ENCODE measurements at places on chromosomes 11 and 22.

GRCh38 chr11:14793546-14793945 lies 98.5 kb downstream of the CYP2R1 start:
- no peak for DNase-seq

- DNase-seq, result no peak
Measured at GRCh38 chr11:4886186-4886585, 4.5 kb downstream of the OR51T1 start.

DNA sequence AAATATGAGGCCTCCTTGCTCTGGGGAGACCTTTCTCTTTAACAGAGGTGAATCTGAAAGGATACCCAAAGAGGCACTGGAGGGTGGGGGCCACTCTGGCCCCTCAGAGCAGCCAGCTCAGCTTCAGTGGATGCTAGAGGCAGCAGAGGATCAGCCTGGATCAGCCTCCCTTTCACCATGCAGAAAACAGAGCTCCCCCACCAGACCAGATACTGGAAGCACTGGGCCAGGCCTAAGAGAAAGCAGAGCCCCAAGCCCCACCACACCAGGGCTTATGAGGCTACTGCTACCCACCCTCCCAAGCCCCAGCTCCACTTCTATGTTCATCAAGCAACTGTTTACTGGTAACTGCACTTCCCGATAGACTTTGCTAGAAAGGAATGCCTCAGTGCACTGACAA lies 4.0 kb upstream of the SLC43A3 start:
- peak; percentile 4 for DNase-seq

DNA sequence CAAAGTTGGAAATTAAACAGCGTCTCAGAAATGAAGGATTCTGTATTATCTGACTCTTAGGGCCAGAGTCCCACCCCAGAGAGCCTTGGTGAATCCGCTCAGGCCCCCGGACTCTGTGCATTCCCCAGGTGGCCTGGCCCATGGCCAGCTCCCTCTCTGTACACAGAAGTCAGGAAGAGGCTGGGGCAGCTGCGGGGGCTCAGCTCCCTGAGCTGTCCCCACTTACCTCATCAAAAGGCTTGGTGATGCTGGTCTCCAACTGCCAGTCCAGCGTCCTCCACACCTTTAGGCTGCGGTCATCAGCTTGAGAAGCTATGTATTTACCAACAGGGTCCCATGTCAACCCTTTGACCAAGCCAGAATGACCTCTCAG lies 35.0 kb downstream of the HIRA start:
- DNase-seq, result no peak

GRCh38 chr11:84146826-84147225 lies 860.7 kb upstream of the CCDC90B start:
- peak; percentile 24 for DNase-seq

- DNase-seq, result peak; percentile 95
Measured at GRCh38 chr11:129364143-129364654, 11.4 kb upstream of the BARX2 start.

GRCh38 chr11:61832754-61833153 lies 4.7 kb downstream of the FADS2 start:
- DNase-seq, result no peak

DNA sequence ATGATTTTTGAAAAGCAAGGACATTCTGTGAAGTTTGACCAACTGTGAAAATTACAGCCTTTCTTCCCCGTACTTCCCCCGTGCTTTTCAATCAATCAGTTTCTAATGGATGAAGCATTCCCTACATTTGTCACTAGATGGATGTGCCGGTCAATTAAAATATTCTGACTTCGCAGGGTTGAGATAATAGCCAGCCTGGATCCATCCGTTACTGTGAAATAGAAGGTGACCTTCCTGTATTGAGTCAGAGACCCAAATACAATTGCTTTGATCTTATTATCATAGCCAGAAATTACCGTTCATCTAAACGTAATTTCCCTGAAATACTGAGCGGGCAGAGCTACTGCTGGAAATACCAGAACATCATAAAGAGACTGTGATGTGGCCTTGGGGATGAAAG lies 21.1 kb upstream of the PARVB start:
- no peak for DNase-seq

DNA sequence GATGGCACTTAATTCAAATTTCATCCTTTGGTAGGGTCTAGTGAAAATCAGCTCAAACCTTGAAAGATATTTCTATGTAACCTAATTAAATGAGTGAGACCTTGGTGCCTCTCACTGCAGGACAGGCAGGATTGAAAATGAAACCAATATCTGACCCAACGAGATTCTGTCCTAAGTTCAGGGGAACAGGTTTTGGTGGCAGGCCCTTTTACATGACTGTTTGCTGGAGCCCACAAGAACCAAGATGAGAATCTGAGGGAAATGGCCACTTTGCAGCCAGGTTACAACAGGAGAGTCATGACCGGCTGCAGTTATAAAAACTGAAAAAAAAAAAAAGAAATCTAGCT lies 130.2 kb downstream of the TRIM44 start:
- DNase-seq, result no peak

DNA sequence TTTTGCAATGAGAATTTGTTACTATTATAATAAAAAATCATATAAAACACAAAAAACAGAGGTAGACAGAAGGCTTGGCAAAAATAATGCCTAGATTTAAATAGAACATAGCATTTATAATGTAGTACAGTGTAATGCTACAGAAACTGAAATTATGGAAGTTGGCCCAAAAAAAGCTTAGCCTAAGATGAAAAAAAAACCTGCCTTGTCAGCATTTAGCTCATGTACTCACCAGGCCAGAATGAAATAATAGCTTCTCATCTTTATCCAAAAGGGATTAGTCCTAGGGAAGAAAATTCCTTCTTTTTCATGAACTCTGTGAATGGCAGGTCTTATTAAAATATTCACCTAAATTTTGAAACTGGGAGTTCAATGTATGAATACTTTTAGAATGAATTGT lies 951.1 kb downstream of the LRRC4C start:
- no peak for DNase-seq

DNA sequence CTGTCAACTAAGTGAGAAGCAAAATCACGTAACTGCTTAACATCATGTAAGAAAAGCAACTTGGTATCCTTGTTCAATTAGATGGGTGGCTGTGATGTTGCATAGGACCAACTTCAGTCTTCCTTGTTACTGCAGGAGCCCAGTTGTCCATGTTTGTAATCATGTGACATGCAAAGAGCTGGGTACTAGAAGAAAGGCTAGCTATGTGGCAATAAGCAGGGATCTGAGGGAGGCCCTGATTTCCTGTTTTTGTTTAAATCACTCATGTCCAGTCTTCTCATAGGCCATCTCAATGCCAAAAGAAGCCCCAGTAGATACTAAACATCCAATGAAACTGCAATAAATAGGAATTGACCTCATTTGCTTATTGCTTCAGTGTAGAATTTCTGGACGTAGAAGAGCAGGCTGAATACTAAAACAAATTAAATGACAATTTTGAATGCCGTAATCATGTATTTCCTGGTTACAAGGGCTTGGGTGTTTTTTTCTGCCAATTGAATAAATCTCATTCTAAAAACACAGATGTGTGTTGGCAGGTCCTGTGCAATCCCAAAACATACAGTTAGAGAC lies 140.8 kb upstream of the ARHGAP20 start:
- DNase-seq, result no peak

- DNase-seq, result no peak
Measured at GRCh38 chr11:66676282-66676919, 1.3 kb downstream of the RBM4B start.

- peak; percentile 47 for DNase-seq
Measured at GRCh38 chr22:44537467-44537866, 39.4 kb upstream of the RTL6 start.

DNA sequence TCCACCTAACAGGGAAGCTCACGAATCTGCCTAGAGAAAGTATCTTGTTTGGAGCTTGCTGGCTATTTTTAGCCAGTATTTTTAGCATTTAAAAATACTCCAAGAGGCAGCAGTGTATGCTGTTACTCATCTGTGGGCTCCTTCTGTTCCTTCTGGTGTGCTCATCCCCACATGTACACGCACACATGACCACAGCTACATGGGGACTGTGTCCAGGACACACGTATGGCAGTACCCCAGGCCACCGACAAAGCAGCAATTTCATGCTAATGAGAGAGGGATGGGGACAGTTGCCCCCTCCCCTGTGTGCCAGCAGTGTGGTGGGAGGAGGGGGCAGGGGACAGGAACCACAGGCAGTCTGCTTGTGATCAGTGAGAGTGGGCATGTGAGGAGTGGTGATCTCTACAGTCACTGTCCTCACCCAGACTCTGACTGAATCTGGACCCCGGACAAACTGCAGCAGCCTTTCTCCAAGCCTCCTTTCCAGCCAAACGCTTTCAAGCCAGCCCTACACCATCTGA lies 16.4 kb downstream of the USP2 start:
- DNase-seq, result peak; percentile 32

- peak; percentile 87 for DNase-seq
Measured at GRCh38 chr11:88886796-88887195, 179.0 kb downstream of the GRM5 start.

- no peak for DNase-seq
Measured at GRCh38 chr22:49589811-49590210, 237.9 kb downstream of the BRD1 start.

DNA sequence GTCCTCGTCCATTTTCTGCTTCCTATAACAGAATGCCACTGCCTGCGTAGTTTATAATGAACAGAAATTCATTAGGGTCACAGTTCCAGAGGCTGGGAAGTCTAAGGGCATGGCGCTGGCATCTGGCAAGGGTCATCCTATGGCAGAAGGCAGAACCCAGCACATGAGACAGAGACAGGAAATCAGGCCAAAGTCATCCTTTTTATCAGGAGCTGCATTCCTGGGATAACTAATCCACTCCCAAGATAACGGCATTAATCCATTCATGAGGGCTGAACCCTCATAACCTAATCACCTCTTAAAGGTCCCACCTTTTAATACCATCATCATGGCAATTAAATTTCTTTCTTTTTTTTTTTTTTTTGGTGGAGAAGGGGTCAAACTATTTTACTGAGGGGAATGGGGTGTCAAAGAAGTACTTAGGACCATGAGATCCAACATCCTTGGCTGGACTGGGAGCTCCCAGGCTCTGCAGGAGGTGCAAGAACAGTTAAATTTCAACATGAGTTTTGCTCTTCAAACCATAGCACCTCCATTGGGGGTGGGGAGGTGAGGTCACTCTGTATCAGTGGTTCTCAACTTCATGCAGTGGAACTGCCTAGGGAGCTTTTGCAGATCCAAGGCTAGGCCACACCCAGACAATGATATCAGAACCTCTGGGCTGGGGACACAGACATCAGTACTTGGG lies 4.4 kb downstream of the TMEM109 start:
- DNase-seq, result no peak

- no peak for DNase-seq
Measured at GRCh38 chr22:23501708-23502107, 78.4 kb downstream of the IGLL1 start.

- peak; percentile 68 for DNase-seq
Measured at GRCh38 chr11:12239396-12239795, 129.0 kb downstream of the MICAL2 start.

GRCh38 chr11:87063982-87064381 lies 26.2 kb downstream of the TMEM135 start:
- DNase-seq, result no peak

- no peak for DNase-seq
Measured at GRCh38 chr11:130180896-130181294, 21.3 kb downstream of the ST14 start.

DNA sequence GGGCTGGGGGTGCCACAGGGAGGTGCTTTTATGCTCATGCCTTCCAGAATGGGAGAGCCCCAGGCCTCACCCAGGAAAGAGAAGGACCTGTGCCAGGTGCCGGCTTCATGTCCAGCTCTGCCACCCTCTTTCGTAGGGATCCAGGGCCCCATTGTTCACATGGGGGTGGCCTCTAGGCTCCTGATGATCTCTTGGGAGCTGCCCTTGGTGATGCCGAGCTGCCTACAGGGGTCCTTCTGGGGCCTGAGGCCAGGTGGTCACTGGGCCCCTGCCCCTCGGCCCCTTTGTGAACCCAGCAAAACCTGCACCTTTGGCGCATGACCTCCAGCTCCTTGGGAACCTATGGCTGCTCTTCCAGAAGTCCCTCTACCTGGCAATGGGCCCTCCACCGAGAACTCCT lies 41.4 kb upstream of the SMIM38 start:
- no peak for DNase-seq

DNA sequence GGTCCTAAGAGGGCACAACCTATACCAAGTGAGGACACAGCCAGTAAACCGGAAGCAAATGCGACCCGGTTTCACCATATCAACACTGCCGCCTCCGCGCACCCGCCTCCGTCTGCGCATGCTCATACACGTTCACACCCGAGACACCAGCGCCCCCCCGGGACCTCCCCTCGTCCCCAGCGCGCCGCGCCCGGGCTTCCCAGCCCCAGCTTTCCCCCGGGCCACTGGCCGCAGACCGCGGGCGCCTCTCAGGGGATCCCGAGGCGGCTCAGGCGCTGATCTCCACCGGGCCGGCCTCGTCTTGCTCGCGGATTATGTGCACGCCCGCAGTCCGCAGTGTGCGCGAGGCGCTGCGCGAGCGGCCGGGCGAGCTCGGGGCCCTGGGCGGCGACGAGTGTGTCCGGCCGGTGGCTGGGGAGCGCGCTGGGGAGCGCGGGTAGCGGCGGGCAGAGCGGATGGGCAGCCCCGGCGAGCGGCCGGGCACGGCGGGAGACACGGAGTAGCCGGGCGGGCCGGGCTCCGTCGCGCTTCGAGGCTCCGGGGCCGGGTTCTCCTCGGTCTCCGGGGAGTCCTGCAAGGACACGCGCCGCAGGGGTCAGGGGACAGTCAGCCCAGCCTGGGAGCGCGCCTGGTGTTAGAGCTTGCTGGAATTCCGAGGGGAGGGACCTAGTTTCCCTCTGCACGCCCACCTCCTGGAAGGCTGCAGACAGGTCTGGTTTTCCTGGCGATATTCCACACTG lies 2.0 kb downstream of the HEPN1 start:
- DNase-seq, result peak; percentile 91

DNA sequence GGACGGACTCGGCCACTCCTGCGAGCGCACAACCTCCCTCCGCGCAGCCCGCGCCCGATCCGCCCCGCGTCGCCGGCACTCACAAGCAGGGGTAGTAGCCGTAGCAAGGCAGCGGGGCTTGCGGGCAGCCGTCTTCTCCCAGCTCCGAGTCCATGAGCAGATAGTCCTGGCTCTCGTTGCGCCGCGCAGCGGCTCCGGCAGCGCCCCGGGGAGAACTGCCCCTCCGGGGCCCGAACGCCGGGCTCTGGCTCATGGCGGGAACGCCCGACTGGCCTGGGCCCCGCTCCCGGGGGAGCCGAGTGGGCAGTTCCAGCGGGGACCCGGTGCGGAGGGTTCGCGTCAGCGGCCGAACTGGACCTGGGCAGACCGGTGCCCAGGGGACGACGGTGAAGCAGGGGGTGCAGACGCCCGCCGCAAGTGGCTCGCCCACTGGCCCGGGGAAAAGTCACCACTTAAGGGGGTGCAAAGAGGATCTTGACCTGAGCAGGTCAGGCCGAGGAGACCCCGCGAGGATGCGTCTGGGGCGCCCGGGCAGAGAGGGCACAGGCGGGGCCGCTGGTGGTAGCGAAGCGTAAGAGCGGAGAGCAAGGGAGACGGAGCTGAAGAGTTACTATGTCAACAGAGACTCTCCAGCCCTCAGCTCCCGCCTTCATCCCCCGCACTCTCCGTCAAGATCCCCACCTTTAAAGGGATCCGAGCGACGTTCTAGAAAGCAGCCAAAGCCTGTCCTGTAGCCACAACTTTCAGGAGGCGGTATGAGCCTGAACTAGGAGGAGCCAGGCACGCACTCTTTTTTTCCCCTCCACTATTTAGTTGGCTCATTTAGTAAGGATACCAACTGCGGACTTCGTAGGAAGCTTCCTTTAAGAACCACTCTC lies at the start of gene TRPC6:
TSS of gene TRPC6 (minus strand) at position 757 of the 878 bp plus-strand sequence. CDS start at position 253, 504 bp downstream.
- peak; percentile 68 for DNase-seq

Data from DMS53 (cell line).